ENCODE measurements at places on chromosomes 5 and 9.

GRCh38 chr9:38091310-38092199 is 22.5 kb upstream of the SHB start:
- no peak for DNase-seq

DNA sequence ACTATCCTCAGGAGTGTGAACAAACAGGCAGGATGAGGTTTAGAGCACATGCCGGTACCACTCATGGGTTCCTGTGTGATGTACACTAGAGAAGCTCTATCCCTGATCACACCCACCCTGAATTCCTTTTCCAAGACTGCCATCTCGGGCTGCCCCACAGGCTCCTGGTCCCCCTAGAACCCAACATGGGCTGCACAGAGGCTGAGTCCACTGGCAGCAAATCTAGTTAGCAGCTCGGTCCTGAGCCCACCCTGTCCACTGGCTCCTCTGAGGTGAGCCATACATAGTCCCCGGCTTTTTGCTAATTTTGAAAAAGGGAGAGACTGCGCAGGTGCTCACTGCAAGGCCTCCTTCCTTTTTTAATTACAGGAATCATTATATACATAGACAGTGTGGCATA is 227.0 kb downstream of the FSTL4 start:
- DNase-seq: no peak

DNA sequence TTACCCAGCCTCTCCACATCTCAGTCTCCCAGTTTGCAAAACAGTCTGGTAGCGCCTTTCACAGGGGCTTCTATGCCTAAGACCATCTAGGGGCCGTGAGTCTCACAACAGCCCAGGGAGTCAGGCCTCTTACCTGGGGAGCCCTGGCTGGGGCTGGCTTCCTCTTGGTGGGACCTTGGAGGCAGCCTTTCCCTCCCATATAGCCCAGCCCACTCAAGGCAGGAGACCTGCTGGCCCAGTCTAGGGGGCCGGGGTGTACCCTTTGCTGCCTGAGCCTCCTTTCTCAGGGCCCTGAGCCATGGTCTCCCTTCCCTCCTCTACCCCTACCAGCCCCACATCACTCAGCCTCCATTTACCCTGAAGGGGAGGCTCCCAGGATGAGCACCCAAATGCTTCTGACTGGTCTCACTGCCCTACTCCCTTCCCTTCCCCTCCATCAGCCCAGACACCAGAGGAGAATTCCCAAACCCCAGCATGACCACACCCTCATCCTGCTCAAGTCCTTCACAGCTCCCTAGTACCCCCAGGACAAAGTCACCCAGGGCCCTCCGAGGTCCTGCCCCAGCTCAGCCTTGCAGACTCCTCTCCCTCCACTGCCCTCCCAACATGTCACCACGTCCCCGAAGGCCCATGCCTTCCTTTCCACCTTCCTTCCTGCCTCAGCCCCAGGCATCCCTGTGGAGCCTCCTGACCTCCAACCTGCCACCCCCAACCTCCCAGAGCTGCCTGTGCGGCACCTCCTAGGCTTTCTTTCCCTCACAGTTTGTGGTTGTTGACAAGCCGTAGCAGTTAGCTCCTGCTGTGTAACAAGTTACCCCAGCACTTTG is 55.3 kb downstream of the BARX1 start:
- no peak for DNase-seq

DNA sequence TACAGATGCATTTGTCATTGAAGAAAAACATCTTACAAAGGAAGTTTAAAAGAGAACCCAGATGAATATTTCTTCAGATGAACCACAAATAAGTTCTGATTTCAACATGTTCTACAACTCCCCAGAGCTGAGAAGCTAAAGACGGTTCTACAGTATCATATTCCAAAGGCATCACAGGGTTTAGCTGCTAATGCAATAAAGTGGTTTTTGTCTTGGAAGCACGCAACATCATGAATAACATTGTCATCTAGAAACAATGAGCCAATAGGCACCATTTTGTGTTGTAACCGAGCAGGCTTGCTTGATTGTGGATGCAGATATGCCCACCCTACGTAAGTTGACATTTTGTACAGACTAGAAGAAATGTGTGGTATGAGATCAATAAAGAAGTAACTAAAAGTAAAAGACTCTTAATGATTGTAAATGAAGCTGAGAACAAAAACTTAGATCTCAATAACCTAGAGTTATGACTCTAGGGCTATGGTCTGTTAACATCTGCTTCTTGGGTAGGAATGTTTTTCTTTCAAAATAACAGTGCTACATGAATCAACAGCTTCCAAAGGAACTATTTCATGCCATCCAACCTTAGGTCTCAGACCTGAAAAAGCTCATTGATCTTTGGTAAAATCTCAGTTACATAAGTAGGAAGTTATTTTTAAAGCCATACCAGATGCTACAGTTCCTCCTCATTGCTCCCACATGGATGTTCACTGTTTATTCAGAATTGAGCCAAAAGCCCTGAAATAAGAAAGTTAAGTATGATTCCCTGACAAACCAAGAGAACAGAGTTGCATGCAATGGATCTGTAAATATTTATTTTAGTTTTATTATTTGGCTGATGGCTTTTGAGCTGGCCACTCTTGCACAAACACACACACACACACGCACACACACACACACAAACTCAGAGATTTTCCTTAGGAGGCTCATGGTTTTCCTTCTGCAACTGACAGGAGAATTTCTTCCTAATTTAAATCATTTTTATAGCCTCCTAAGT is 118.7 kb upstream of the SLCO6A1 start:
- no peak for DNase-seq

- no peak for DNase-seq
Observed at GRCh38 chr5:56988490-56988889, 36.6 kb upstream of the MIER3 start.

GRCh38 chr5:171857489-171857876 is 71.9 kb downstream of the SMIM23 start:
- no peak for DNase-seq

GRCh38 chr5:55680353-55680752 is 31.8 kb downstream of the SLC38A9 start:
- no peak for DNase-seq

DNA sequence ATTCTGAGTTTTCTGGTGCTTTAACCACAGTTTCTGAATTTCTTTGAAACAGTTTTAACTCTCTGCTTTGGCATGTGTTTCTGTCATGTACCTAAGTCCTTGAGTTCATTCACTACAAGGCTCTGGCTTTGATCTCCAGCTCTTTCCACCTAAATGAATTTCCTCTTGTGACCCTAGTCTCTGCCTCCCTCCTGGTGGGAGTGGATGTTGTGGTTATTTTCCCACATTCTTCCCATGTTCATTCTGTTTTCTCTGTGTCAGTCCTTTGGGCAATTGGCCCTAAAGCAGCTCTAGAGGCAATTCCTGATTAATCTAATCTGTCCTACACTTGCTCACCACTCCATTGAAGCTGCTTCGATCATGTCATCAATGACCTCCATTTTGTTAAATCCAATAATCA is 28.4 kb upstream of the DPYSL3 start:
- no peak for DNase-seq

DNA sequence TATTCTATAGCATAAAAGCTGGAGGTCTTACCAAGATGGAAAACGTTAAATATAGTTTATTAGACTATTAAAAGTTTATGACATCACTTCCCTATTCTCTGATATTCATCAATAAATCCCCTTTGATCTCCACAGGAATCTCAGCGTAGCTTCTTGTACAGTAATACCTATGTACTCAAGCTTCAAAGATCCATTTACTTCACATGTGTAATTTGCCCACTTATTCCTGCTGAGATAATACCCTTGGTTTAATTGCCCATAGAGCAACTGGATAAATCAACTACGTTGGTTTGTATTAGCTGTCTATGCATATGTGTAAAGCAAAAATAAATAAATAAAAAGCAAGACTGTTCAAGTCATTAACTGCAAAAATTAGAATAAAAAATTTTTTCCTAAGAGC is 219.7 kb downstream of the EFNA5 start:
- DNase-seq: no peak

GRCh38 chr5:150960791-150961396 is 56.1 kb upstream of the ZNF300 start:
- DNase-seq: no peak

- no peak for DNase-seq
Observed at GRCh38 chr9:70534061-70534460, 119.6 kb upstream of the KLF9 start.

DNA sequence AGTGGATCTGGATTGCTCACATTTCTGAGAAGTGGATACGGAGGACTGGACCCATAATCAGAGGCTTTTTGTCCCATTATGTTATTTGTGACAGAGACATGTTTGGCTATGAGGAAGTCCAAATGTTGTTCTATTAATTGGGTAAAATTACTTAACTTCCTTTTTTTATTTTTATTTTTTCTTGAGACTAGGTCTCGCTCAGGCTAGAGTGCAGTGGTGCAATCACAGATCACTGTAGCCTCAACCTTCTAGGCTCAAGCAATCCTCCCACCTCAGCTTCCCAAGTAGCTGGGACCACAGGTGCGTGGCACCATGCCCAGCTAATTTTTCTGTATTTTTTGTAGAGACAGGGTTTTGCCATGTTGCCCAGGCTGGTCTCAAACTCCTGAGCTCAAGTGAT is 11.9 kb upstream of the PGGT1B start:
- DNase-seq: no peak

GRCh38 chr5:175718401-175719108 is 60.7 kb downstream of the HRH2 start:
- peak; percentile 7 for DNase-seq

DNA sequence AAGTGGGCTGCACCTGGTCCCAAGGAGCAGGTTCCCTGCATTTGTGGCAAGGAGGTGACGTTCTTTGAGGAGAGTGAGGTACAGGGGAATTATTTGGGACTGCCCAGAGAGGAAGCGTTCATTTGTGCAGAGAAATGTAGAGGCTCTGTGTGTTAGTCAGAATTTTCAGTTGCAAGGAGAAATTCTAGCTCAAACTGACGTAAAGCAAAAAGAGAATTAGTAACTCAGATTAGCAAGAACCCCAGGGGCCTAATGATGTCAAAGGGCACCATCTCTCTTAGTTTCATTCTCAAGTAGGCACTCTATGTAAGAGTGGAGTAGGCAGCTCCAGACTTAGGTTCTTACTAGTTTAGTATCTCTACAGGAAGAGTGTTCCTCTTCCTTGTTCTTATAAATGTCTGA is 2.4 kb upstream of the TXN start:
- DNase-seq: no peak

DNA sequence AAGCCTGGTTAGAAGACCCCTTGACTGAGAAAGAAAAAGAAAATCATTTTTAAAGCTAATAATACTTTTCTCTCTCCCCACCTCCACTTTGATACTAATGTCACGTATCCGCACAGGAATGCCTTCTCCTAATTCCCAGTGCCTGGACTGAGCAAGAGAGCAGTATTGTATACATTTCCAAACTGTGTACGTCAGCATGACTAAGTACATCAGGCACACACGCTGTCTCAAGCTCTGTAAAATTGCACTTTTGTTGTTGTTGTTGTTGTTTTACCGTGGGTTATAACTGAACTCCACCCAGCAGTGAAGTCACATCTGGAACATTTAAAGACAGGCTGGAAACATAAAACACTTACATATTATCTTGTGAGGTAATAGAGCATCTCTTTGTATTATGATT is 407.6 kb downstream of the DNAH5 start:
- no peak for DNase-seq

- no peak for DNase-seq
Observed at GRCh38 chr5:24823625-24824024, 178.8 kb upstream of the CDH10 start.

DNA sequence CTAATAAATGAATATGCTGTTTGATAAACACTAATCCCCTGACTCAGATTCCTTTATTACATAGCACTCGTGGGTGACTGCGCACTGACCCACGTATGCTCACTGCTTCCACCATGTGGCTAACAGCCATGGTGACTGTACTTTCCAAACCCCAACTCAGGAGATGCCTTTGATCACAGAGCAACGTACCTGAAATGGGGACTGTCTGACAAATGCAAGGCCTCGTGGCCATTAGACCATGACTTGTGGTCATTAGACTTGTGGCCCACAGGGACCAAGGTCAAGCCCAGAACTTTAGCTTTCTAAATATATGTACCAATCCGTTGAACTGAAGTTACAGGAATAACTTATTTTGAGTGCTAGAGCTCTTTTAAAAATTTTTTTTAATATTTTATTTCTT is 46.6 kb downstream of the CYFIP2 start:
- DNase-seq: no peak

DNA sequence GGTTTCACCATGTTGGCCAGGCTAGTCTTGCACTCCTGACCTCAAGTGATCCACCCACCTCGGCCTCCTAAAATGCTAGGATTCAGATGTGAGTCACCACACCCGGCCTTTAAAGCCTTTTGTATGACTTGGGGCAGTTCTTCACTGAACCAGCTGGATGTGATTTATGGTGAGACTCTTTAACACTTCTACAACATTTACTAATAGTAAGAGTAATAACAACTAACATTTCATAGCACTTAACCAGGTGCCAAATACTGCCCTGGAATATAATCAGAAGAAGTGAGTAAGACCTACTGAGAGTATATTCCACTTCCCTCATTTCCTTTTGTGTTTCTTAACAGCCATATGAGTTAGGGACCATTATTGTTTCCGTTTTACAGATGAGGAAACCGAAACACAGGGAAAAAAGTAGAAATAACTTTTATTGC is 10.0 kb downstream of the ZSWIM6 start:
- DNase-seq: no peak

DNA sequence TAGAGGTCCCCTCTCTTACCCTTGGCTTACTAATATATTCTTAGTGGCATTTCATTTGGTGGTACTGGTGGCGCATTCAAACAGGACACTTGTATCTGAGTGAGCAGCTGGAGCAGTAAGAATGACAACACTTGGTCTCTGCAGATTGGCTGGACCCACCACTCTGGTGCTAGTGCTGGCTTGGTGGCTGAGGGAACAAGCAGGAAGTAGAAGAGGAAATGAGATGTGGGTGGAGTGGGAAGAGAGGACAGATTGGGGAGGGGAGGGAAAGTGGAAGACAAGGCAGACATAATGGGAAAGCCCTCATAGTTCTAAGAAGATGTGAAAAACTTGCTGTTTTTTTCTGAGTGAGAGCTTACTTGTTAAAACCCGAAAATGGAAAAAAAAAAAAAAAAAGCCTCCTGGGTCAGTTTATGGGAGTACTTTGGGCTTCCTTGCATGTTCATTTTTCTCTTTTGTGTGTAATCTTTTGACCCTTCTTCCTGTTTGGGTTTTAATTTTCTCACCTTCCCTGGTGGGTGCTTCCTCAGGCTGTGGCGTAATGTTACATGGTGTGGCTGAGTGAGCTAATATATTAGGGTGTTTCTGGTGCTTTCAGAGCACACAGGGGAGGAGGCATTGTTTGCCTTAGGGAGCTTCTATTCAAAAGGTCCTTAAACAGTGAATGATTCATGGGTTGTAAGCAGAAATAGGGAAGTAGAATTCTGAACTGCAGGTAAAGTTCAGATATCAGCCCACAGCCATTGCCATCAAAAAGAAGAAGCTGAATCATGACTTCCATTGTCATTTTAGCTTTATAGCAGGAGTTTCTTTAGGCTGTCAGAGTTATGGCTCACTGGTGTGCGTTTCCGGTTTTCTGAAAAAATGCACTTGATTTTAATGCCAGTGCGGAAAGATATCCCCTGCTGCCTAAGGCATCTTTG is 52.3 kb downstream of the TLE4 start:
- DNase-seq: no peak

- DNase-seq: no peak
Observed at GRCh38 chr9:132056717-132057560, 22.7 kb downstream of the MED27 start.

Data from NCI-H187 treated with DMSO at 0.1 percent for 48 hours (cell line).